ENCODE measurements at places on chromosomes 4 and X. TPM values are rescaled to one million over a fixed set of nuclear protein-coding genes. Genes with fewer than 3 reads are reported as not detected.

FMR1NB gene
- total RNA-seq = not detected

CACNA1F gene
- total RNA-seq = not detected

AFM gene
- not detected for total RNA-seq

PRRG1 gene
- total RNA-seq = 14.5 TPM

CNKSR2 gene
- total RNA-seq = 6.0 TPM

CXCL1 gene
- total RNA-seq = not detected

FOXP3 gene
- not detected for total RNA-seq

H2BW2 gene
- total RNA-seq = not detected

UGT2B15 gene
- total RNA-seq = not detected

AFP gene
- 11.0 TPM for total RNA-seq

CSAG1 gene
- total RNA-seq = 2.9 TPM

SSX2B gene
- total RNA-seq = 2.7 TPM

CDKL2 gene
- 0.02 TPM for total RNA-seq

SHOX gene
- total RNA-seq = 0.08 TPM

TEX13C gene
- total RNA-seq = 0.14 TPM

SMR3B gene
- total RNA-seq = not detected

TRIM61 gene
- not detected for total RNA-seq

GABRE gene
- total RNA-seq = 16.9 TPM

MAGEA10 gene
- not detected for total RNA-seq

HPGD gene
- not detected for total RNA-seq

PNMA5 gene
- total RNA-seq = not detected

UTP14A gene
- total RNA-seq = 27.1 TPM

FRAS1 gene
- total RNA-seq = 1.8 TPM

CSAG2 gene
- not detected for total RNA-seq

CLOCK gene
- total RNA-seq = 19.5 TPM

NLGN4X gene
- total RNA-seq = 5.6 TPM

STARD8 gene
- total RNA-seq = 3.1 TPM

All from H4 (cell line).